ENCODE measurements at places on chromosomes 4 and X. TPM values are rescaled to one million over a fixed set of nuclear protein-coding genes. Genes with fewer than 3 reads are reported as not detected.
A peak's percentile ranks its signal among the peaks of the same experiment; 100 is the strongest.

GRCh38 chrX:110410603-110411002 lies 52.0 kb downstream of the RTL9 start:
- H3K4me3 ChIP-seq: no peak overlapping the region
- no peaks in the 10 kb centered on the region for H3K36me3 ChIP-seq
- no peaks in the 10 kb centered on the region for H3K27me3 ChIP-seq
- no peak overlapping the region for H3K27ac ChIP-seq
- DNase-seq: no peak
- H3K4me1 ChIP-seq: peaks cover 33% of the 10 kb centered on the region

Gene AREG
- 2.2 TPM for total RNA-seq

DNA sequence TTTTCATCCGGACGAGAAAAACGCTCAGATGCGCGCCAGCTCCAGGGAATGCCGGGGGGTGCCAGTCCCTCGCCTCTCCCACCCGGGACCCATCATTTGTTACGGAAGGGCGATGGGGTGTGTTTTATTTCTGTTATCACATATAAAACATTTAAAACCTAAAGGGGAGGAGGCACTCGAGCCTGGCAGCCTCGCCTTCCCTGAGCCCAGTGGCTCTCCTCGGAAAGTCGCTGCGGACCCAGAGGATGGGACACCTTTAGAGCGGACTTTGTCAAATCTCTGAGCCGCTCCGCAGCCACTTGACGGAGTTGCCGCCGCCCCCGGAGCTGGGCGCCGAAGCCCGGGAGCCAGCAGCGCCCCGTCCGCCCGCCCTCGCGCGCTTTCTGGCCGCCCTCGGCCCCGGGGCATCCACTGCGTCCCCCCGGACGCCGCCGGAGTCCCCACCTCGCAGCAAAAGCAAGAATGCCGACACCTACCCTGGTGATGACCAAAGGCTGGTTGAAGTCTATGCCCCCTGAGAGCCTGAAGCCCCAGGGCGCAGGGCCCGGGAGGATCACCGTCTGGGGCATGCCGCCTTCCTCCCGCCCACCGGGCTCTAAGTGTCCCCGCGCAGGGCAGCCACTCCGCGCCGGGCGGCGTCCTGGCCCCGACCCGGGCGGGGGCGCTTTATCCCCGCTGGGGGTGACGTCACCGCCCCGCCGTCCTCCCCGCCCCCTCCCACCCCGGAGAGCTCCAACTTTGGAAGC lies at the start of gene PDLIM3:
Gene PDLIM3 (minus strand): TSS at position 642 of the 746 bp plus-strand sequence. CDS start 73 bp downstream, at position 569.
- peak; percentile 55 for DNase-seq
- H3K4me3 ChIP-seq: peak within 1 kb of the TSS; percentile 81
- H3K27me3 ChIP-seq: peaks cover 37% of the 10 kb centered on the region

DNA sequence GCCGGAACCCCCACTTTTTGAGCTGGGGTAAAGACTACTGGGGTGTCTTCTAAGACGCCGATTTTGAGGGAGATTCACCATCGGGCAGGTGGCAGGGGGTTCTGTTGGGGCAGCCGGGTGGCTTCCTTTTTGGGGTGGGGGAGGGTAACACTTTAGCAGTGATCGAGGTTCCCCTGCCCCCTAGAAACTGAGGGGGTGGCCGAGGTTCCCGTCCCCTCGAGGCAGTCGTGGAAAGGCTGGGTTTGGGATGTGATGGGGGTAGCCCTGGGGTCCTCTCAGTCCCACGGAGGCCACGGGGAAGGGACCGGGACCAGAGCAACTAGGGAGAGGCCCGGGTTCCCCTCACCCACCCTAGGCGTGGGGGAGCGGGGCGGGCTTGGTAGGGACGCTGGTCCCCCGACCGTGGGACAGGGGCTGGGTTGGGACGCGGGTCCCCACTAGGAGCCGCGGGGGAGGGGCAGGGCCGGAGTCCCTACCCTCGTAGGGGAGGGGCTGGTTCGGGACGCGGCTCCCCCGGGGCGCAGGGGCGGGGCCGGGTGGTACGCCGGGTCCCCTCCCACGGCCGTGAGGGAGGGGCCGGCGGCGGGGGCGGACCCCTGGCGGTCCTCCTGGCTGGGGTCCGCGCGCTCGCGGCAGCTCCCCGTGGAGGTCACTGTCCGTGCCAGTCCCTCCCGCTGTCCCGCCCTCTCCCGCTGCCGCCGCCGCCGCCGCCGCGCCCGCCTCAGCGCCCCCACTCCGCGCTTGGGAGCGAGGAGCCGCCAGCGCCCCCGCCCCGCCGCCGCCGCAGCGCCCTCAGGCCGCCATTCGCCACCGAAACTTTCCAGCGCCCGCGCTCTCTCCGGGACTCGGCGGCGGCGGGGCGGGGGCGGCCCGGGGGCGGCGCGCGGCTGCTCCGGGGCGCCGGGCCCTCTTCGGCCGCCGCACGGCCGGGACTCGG lies at the start of gene TBL1X:
Gene TBL1X (plus strand): TSS at position 624 of the 937 bp plus-strand sequence. CDS start 188,529 bp downstream, outside the sequence.
- peak within 1 kb of the TSS; percentile 74 for H3K27ac ChIP-seq
- peaks cover 25% of the 10 kb centered on the region for H3K4me1 ChIP-seq
- peaks cover 6% of the 10 kb centered on the region for H3K36me3 ChIP-seq
- peak within 1 kb of the TSS; percentile 65 for H3K4me3 ChIP-seq

DNA sequence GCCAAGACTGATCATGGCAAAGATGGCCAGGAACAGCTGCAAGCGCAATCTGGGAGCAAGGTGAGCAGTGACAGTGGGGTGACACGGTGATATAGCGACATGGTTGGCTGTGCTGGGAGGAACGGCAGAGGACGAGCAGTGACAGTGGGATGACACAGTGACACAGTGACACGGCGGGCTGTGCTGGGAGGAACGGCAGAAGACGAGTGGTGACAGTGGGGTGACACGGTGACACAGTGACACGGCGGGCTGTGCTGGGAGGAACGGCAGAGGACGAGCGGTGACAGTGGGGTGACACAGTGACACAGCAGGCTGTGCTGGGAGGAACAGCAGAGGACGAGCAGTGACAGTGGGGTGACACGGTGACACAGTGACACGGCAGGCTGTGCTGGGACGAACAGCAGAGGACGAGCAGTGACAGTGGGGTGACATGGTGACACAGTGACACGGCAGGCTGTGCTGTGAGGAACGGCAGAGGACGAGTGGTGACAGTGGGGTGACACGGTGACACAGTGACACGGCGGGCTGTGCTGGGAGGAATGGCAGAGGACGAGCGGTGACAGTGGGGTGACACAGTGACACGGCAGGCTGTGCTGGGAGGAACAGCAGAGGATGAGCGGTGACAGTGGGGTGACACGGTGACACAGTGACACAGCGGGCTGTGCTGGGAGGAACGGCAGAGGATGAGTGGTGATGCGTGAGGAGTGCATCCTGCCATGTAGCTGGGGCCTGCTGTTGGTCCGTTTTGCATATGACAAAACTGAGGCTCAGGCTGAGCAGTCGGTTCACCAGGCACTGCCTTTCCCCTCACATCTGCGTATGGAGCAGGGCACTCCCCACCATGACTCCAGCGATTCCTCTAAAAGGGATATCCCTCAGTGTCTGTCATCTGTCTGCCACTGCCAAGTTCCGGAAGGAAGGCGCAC lies 36.0 kb upstream of the MXD4 start:
- H3K27ac ChIP-seq: peak overlapping the region; percentile 56
- H3K4me3 ChIP-seq: no peak overlapping the region
- peaks cover 15% of the 10 kb centered on the region for H3K27me3 ChIP-seq
- H3K4me1 ChIP-seq: peaks cover 4% of the 10 kb centered on the region
- H3K36me3 ChIP-seq: peaks cover 6% of the 10 kb centered on the region
- DNase-seq: no peak

Gene KLKB1
- not detected for total RNA-seq

Gene OTUD6A
- not detected for total RNA-seq

GRCh38 chr4:120844528-120844921 lies 78.0 kb downstream of the PRDM5 start:
- no peaks in the 10 kb centered on the region for H3K36me3 ChIP-seq
- peaks cover 11% of the 10 kb centered on the region for H3K4me1 ChIP-seq
- H3K4me3 ChIP-seq: no peak overlapping the region
- H3K27ac ChIP-seq: no peak overlapping the region
- no peak for DNase-seq

- H3K27ac ChIP-seq: no peak overlapping the region
- no peak overlapping the region for H3K4me3 ChIP-seq
- no peak for DNase-seq
Measured at GRCh38 chr4:157357887-157358286, 137.4 kb downstream of the GRIA2 start.

Gene ZNF157
- 2.0 TPM for total RNA-seq

Gene UGT8
- 7.5 TPM for total RNA-seq

GRCh38 chr4:138851391-138852335 lies 163.9 kb upstream of the NOCT start:
- DNase-seq: no peak
- peaks cover 4% of the 10 kb centered on the region for H3K36me3 ChIP-seq

GRCh38 chr4:57158221-57158620 lies 48.0 kb upstream of the IGFBP7 start:
- DNase-seq: no peak
- no peak overlapping the region for H3K4me3 ChIP-seq
- H3K36me3 ChIP-seq: peaks cover 4% of the 10 kb centered on the region
- no peak overlapping the region for H3K27ac ChIP-seq
- peaks cover 27% of the 10 kb centered on the region for H3K27me3 ChIP-seq

GRCh38 chr4:147840838-147841738 lies 109.2 kb downstream of the ARHGAP10 start:
- no peak overlapping the region for H3K27ac ChIP-seq
- no peaks in the 10 kb centered on the region for H3K27me3 ChIP-seq
- no peaks in the 10 kb centered on the region for H3K36me3 ChIP-seq
- H3K4me1 ChIP-seq: no peaks in the 10 kb centered on the region
- no peak overlapping the region for H3K4me3 ChIP-seq

Gene CXCL11
- not detected for total RNA-seq

DNA sequence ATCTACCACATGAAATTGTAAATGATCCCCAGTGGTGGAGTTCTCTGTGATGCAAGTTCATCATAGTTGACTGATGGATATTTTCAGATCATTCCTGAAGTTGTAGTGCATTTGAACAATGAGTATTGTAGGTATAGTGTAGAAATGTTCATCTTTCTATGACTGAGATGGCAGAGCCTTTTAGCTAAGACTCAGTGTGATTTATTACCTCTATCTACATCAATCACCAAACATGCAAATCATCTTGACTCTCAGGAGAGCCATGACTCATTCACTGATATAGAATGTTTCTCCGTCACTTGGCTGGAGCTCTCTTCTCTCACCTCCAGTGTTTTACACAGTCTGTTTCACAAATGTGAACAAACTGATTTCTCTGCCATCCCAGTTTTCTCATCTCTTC lies 392.6 kb downstream of the IL1RAPL1 start:
- no peak for DNase-seq
- no peak overlapping the region for H3K27ac ChIP-seq
- no peaks in the 10 kb centered on the region for H3K36me3 ChIP-seq
- H3K4me3 ChIP-seq: no peak overlapping the region

Gene CACNA1F
- total RNA-seq: 0.19 TPM

- no peaks in the 10 kb centered on the region for H3K27me3 ChIP-seq
- H3K36me3 ChIP-seq: peaks cover 2% of the 10 kb centered on the region
- no peak overlapping the region for H3K4me3 ChIP-seq
- no peak overlapping the region for H3K27ac ChIP-seq
- no peak for DNase-seq
Measured at GRCh38 chr4:181520790-181521189, 722.4 kb upstream of the TENM3 start.
